EH (cell line): ENCODE measurements at places on chromosomes 16 and 17.

GRCh38 chr16:73615071-73615940 lies 567.4 kb upstream of the ZFHX3 start:
- DNase-seq: no peak

DNA sequence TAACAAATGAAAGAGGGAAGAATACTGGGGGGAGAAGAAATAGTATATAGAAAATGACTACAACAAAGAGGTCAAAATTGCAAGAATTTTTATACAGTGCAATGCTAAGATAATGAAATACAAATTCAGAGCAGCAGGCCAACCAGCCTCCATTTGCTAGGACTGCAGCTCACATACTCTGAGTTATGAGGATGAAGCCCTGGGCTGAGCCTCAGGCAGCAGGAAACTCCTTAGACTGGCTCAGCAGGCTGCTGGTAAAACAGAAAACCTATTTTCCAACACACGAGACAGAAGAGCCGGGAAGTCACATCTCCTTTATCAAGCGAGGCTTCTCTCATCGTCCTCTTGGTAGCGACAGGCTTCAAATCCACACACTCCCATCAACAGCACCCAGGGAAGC lies 296.5 kb downstream of the SLC39A11 start:
- DNase-seq: no peak

- DNase-seq: peak; percentile 92
Measured at GRCh38 chr16:29806099-29806579, at the start of gene MAZ. MAZ (plus strand) TSS chr16:29806529; CDS start chr16:29806702, 173 bp downstream.

- DNase-seq: peak; percentile 61
Measured at GRCh38 chr17:80968602-80969029, 23.0 kb upstream of the CHMP6 start.

DNA sequence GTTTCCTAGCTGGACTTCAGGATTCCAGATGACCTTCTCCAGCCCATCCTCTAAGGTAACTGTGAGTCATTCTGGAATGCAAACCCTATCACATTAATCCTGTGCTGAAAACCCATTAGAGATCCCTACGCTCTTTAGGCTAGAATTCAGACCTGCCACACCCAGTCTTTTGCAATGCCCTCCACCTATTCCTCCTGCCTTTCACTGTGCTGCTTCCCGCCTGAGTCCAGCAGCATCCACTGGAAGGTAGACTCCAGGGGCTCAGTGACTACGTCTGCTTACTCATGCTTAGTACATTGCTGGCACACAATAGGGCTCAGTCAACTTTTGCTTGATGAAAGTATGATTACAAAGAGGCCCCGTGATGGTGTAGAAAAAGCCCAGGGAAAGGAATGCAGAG lies 121.1 kb downstream of the SPACA3 start:
- DNase-seq: no peak

DNA sequence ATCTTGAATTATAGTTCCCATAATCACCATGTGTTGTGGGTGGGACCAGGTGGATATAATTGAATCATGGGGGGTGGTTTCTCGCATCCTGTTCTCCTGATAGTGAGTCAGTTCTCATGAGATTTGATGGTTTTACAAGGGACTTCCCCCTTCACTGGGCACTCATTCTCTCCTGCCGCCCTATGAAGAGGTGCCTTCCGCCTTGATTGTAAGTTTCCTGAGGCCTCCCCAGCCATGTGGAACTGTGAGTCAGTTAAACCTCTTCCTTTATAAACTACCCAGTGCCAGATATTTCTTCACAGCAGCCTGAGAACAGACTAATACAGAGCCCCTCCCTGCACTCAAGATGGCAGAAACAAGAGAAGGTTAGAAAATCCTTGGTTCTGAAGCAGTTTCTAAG lies 26.4 kb downstream of the LDAF1 start:
- no peak for DNase-seq

- DNase-seq: no peak
Measured at GRCh38 chr16:70675851-70676513, 9.9 kb downstream of the MTSS2 start.

DNA sequence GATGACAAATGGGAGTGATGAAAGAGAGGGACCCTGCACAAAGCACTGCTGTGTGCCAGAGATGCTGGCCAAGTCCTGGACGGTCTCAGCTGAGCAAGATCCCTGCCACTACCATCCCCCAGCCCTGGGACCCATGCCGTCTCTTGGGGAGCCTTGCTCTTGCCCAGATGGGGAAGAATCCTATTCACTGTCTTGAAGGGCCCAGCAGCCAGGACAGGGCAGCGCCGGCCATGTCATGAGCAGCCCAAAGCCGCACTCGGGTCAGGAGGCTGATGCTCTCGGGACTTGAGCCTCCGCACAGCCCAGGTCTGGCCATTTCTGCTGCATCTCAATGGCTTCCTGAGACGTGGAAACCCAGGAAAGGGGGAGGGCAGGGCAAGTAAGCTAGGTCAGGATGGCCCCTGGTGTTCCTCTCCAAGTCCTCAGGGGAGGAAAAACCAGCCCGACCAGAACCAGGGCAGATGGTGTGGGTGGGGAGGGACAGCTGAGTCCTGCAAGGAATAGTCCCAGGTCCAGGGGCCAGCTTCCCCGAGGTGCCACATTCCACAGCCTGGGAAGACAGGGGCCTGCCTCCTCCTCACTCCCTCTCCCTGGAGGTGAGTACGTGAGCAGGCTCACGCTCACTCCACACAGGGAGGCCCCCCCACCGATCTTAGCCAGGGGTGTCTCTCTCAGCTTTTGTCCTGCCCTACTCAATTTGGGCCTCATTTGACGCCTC lies 7.8 kb upstream of the KRT19 start:
- no peak for DNase-seq

- no peak for DNase-seq
Measured at GRCh38 chr16:30437511-30438046, 7.7 kb upstream of the DCTPP1 start.

DNA sequence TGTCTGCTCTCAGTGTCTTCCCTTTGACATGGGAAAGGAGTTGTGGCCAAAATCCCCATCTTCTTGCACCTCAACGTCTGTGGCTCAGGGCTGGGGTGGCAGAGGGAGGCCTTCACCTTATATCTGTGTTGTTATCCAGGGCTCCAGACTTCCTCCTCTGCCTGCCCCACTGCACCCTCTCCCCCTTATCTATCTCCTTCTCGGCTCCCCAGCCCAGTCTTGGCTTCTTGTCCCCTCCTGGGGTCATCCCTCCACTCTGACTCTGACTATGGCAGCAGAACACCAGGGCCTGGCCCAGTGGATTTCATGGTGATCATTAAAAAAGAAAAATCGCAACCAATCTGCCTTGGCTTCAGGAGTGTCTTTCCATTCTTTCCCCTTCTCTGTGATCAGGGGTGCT lies 918 bp upstream of the MRM1 start:
- no peak for DNase-seq

GRCh38 chr16:2178321-2179106 lies 17.9 kb downstream of the CASKIN1 start:
- DNase-seq: no peak

GRCh38 chr16:80541306-80541694 lies 507 bp downstream of the DYNLRB2 start:
- DNase-seq: no peak

GRCh38 chr17:41932816-41933389 lies 2.5 kb downstream of the ODAD4 start:
- no peak for DNase-seq

DNA sequence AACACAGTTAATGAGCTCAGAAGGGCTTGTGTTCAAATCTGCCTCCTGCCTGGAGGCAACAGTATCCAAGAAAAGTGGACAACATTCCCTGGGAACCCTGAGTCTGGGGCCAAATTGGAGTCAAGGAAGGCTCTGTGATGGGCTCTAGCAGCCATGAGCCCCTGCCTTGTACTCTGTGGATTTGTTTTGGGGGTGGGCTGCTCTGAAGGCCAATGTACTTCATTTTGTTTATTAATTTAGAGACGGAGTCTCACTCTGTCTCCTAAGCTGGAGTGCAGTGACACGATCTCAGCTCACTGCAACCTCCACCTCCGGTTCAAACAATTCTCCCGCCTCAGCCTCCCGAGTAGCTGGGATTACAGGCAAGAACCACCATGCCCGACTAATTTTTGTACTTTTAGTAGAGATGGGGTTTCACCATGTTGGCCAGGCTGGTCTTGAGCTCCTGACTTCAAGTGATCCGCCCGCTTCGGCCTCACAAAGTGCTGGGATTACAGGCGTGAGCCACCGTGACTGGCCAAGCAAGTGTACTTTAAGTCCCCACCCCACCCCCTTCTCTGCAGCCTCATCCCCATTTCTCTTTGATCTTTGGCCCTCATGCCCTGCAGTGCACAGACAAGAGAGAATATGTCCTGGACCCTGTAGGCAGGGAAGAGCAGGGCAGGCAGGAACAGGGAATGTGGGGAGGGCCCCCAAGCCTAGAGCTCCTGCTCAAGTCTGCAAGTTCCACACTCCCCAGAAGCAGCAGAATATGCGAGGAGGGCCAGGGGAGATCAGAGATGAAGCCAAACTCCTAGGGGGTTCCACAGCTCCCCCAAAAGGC lies 2.7 kb upstream of the GIP start:
- no peak for DNase-seq

- DNase-seq: no peak
Measured at GRCh38 chr16:3038256-3038655, 1.5 kb upstream of the BICDL2 start.

DNA sequence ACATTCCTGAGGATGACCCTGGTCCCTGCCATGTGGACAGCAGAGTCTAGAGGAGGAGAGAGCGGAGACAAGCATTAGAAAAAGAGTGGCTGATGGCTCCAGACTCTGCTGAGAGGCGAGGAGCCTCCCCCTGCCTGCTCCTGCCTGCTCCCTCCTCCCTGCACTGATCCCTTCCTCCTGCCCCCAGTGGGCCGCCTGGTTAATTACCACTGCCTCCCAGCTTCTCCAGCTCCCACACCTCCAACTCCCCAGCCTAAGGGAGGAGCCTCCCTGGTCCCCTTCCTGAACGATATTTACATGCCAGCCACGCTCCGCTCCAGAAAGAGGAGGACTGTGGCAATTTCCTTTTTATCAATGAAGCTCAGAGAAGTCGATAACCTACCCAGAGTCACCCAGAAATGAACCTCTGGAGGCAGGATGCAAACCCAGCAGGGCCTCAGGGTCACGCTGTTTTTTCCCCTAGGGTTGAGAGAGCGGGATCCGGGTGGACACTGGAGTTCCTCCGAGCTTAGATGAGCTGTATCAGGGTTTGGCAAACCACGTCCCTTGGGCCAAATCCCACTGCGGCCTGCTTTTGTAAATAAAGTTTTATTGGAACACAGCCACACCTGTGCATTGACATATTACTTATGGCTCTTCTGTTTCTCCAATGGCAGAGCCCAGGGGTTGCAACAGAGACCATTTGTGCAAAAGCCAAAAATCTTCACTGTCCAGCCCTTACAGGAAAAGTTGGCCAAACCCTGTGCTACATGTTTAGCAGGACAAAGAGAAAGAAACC lies 27.1 kb upstream of the JPH3 start:
- no peak for DNase-seq

DNA sequence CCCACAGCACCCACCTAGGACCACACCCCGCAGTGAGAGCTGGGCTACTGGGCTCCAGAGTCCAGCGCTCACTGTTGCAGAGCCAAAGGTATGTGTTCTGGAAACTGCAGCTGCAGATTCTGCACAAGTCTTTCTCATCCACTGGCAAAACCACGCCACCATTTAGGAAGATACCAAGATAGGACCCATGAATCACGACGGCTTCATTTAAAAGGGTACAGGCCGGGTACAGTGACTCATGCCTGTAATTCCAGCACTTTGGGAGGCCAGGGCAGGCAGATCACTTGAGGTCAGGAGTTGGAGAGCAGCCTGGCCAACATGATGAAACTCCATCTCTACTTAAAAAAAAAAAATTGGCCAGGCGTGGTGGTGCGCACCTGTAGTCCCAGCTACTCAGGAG lies 18.8 kb downstream of the FOXF1 start:
- peak; percentile 81 for DNase-seq
